ENCODE measurements at places on chromosomes 5 and 9.

DNA sequence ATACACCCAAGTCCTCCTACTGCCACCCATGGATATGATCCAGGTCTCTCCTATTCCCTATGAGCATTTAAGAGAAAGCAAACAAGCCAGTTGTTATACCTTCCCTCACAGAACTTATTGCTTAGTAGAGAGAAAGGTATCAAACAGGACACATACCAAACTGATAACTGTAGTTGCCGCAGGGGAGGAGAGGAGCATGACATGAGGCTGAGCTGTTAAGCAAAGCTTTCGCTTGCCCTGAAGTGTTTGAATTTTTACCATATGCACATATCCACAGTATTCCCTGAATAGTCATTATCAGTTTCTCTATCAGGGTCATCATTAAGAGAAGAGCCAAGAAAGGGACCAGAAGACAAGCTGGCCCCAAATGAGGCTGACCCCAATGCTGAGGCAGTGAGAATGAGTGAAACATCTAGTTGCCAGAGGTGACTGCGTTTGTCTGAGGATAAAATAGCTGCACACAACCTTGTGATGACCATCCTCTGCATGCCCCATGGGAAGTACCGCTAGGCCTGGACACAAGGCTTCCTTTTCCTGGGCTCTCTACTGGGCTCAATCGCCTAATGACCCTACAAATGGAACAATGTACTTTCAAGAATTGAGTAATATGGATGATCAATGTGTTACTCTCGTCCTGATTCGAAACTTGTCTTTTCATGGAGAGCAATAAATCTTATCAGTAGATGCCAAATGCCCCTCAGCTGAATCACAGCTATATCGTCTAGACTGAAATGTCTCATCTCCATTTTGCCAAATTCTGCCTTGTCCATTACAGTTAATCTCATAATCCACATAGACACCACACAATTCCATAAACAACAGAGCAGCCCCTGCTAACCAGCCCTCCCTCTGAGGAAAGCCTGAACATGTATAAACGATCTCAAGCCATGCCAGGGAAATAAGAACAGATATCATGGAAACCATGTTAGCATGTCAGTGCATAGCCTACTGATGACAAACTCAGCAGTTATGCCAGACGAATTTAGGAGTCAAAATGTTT is 4.3 kb upstream of the IFNK start:
- no peak for DNase-seq

GRCh38 chr9:119986205-119986604 is 593.8 kb downstream of the CDK5RAP2 start:
- no peak for DNase-seq

- no peak for DNase-seq
Observed at GRCh38 chr5:15827741-15828140, 327.8 kb downstream of the FBXL7 start.

DNA sequence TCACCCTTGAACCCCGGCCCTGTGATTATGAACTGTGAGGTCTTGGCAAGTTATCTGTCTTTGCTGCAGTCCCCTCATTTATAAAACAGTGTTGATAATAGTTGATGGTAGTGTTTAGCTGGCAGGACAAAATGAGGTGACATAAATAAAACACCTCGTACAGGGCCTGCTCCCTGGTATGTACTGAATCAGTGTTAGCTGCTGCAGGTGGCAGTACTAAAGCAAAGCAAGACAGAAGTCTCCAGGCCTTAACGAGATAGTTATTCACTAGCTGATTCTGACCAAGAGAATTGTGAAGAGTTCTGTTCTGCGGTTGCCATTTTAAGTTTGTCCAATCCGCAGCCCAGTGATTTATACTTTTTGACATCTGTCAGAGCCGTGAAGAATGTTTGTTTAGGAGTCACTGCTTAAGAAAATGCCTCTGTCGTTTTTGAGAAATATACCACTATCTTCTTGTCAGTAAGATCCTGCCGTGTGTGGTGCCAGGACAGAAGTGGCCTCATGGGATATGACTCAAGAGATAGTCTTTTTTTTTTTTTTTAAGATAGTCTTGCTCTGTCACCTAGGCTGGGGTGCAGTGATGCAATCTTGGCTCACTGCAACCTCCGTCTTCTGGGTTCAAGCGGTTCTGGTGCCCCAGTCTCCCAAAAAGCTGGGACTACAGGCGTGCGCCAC is 75.9 kb downstream of the KDM4C start:
- no peak for DNase-seq

GRCh38 chr5:129664336-129664937 is 83.5 kb upstream of the MINAR2 start:
- DNase-seq: no peak

DNA sequence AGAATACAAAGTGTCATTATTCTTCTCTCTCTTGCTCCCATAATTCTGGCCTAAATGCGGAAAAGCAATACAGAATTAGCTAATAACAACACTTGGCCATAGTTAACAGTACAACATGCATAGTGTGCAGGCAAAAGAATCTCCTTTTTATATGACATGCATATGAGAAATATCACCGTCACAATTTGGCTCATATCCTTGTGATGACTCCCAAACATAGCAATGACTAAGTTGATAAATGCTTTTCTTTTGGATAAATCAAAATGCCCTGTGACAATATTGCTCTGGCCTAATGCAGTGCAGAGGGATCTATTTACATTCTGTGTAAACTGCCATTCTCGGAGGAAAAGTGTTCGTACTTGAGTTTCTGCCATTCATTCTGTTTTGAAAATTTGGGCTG is 121.9 kb upstream of the GHR start:
- no peak for DNase-seq

GRCh38 chr5:138032028-138032571 is 779 bp downstream of the FAM13B start:
- DNase-seq: peak; percentile 26

GRCh38 chr5:95959051-95959887 is 2.4 kb downstream of the ELL2 start:
- DNase-seq: no peak

DNA sequence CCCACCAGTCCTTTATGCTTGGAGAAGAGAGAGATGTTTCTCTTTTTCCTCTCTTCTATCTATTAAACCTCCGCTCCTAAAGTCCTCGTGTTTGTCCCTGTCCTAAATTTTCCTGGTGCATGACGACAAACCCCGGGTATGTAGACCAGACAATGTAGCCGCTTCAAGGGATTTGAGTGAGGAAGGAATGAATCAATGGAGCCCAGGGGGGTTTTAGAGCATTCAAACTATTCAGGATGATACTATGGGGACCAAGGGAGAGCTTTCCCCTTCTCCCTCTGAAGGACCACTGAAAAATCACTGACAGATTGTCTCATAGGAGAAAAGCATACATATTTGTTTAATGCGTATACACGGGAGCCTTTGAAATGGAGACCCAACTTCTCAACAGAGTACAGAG is 18.4 kb downstream of the CEL start:
- DNase-seq: no peak

- no peak for DNase-seq
Observed at GRCh38 chr5:160169326-160169725, 50.1 kb upstream of the PWWP2A start.

- no peak for DNase-seq
Observed at GRCh38 chr5:77438071-77438470, 54.0 kb downstream of the WDR41 start.

DNA sequence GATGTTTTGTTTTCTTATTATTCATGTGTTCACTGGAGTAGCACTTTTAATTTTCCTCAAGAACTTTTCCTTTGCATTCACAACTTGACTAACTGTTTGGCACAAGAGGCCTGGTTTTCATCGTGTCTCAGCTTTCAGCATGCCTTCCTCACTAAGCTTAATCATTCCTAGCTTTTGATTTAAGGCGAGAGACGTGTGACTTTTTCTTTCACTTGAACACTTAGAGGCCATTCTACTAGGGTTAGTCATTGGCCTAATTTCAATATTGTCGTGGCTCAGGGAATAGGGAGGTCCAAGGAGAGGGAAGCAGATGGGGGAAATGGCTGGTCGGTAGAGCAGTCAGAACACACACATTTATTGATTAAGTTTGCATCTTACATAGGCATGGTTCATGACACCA is 94.0 kb downstream of the ZNF462 start:
- no peak for DNase-seq

GRCh38 chr5:170025853-170026252 is 45.6 kb upstream of the INSYN2B start:
- no peak for DNase-seq

GRCh38 chr5:11377896-11378295 is 526.4 kb downstream of the CTNND2 start:
- DNase-seq: no peak

DNA sequence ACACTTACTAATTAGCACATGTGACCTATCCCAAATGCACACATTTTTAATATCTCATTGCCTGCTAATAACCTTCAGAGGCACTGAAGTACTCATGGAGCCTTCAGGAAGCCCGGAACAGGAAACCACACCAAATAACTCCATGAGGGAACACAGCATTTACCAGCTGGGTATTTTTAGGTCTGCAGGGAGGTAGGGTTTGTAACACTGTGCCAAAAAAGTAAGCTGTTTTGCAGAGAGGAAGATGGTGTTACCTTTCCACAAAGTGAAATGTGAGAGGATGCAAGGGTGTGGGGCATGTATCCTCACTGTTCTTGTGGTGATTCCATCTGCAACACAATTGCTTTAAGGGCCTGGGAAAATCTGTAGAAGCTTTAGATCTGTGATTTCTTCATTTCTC is 64.4 kb downstream of the NUDT12 start:
- no peak for DNase-seq

DNA sequence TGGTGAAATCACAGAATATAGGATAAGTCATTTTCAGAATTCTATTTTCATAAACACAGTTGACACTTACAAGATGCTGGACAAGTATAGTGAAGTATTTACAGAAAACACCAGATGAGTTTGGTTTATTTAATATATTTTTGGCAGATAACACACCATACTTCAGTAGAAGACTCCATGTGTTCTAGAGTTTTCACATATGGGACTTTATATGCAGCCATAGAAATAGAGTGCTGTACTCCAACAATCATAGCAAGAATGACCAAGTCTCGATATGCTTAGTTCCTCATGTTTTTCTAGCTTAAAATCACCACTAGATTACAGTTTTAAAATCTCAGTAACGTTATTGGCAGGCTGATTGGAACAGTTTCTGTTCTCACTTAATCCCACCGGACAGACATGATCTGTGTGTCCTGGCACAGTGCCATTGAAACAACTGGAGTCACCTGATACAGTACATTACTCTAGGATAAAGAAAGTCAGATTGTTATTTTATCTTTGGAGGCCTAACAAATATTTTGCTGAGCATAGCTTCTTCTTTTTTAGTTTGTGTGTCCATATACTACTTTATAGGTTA is 45.8 kb upstream of the ERBIN start:
- no peak for DNase-seq

DNA sequence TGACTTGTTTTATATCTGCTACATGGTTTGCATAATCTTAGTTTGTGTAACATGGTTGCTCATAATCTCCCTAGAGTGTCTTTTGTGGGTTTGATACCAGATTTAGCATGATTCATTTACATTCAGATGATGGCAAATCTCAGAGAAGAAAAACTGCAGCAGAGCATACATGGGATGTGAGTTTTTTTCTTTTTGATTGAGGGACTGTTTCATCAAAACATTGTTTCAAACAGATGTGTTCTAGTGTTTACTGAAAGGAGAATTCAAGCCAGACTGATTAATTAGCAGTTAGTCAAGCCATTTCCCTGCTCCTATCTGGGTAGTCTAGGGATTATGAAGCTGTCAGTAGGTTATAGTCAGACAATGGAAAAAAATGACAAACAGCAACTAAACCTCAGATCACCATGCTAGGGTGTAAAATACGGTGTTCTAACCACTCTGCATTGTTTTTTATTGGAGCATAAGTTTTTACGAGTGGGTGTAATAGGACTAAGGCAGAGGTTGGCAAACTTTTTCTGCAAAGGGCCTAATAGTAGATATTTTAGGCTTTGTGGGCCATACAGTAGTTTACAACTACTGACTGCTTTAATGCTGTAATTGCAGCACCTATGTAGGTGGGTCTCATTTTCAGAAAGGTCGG is 10.5 kb upstream of the GDNF start:
- no peak for DNase-seq

DNA sequence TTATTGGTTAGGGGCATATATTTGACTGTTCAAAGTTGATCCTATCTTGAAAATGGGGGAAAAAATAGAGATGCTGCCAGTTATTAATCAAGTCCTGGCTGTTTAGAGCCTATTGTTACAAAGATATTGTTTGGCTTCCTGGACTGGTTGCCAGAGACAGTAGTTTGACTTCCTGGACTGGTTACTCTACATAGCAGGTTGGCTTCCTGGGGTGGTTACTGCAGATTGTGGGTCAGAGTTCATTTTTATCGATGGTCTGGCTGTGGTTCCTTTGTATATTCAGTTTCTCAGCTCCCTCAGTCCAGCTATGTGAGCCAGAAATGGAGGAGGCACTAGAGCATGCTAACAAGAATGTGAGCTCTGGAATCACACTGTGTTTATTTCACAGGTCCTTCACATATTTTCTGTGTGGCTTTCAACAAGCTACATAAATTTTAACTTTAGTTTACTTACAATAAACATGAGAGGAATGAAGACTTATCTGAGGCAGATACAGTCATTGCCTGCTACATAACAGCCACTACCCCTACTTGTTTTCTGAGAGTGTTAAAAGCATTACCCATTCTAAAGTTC is 137.6 kb downstream of the TRPM3 start:
- no peak for DNase-seq

DNA sequence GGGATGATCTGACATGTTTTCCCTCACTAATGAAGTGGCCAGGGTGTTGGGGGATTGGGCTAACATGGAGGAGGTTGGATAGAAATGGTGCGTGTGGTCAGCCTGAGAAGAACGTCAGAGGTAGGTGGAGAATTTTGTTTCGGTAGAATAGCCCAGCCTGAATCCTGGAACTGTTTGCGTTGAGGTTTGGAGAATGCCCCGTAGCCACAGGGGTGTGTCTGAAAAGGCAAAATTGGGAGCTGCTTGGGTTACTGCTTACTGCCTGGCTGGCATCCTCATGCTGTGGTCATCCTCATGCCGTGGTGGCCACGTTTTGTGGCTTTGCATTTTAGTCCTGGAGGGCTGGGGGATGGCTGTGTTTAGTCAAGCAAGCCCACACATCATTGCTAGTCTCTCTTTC is 236.9 kb downstream of the GOLPH3 start:
- no peak for DNase-seq

GRCh38 chr5:157516006-157516405 is 56.0 kb downstream of the NIPAL4 start:
- no peak for DNase-seq

- no peak for DNase-seq
Observed at GRCh38 chr5:133109655-133110483, 58.1 kb downstream of the HSPA4 start.

DNA sequence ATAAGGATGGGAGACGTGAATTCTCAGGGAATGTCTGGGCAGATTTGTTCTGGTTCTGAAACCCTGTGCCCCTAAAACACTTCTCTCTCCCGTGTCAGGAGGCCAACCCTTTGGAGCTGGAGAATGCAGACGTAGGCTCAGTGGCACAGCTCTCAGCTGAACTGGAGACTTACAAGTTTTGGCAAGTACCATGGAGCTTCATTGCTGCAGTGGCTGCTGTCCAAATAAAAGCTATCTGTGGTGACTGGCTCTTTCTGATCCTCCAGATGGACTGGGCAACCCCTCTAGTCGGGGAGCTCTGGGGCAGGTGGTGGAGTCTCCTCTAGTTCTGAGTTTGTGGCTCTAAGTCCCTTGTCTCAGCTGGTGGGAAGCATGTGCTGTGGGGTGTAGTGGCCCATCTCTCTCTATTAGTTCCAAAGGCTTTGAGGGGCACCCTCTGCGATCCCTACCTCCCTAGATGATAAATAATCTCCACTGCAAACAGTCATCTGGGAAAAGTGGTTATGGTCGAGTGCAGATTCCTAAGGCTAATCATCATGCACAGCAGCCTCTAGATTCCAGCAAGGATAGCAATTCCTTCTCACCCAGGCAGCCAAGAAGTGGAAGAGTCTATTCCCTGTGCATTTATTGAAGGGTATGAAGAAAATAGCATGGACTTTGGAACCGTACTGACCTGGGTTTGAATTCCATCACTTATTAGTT is 204.2 kb upstream of the KLF4 start:
- no peak for DNase-seq
